Hematopoietic multipotent progenitor cell (in vitro differentiated cells): ENCODE measurements at places on chromosomes 6 and 20. TPM values are rescaled to one million over a fixed set of nuclear protein-coding genes. Genes with fewer than 3 reads are reported as not detected.

DNA sequence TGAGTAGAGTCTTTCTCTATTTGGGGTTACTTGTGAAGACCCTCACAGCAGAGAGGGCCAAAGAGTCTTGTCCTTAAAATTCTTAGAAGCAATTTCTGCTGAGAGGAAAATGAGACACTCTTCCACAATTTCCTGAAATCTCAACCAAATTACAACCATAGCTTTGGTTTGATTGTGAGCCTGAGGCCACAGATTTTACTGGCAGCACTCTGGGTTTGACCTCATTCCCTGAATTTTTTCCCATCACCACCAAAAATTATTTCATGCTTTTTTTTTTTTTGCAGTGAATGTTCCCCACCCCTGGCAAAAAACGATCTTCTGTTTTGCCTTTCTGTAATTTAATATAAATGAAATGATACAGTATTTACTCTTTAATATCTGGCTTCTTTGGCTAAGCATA, 125.5 kb downstream of the THEMIS start:
- no peak for DNase-seq

- no peak for DNase-seq
Observed at GRCh38 chr6:6320901-6321300, 439 bp upstream of the F13A1 start.

Gene TNFRSF6B
- 0.54 TPM for total RNA-seq

Gene THBD
- 1.3 TPM for total RNA-seq

Gene KIF6
- under 0.01 TPM for total RNA-seq

Gene MDFI
- not detected for total RNA-seq

Gene SIGLEC1
- under 0.01 TPM for total RNA-seq

- peak; percentile 20 for DNase-seq
Observed at GRCh38 chr6:98847779-98848538, 13.6 kb downstream of the POU3F2 start.

DNA sequence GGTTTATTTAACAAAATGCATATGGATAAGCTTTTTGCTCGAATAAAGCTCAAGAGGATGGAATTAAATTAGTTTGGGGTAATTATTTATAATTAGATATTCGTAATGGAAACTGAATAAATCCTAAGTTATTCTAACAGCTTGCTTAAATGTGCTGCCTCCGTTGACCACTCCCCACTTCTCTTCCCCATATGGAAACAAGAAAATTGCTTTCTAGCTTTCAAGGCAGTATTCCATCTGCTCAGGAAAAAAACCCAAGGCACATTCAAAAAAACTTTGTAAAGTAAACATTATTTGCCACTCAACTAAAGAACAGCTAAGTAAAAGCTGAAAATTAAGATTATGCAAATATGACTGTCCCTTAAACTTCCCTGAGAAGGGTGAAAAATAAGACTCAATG, 369.2 kb downstream of the HAO1 start:
- DNase-seq, result no peak

Gene OR12D3
- not detected for total RNA-seq

Gene FAM209B
- total RNA-seq, result not detected

Gene HLA-DMA
- 156 TPM for total RNA-seq

GRCh38 chr20:24587384-24588046, 118.1 kb downstream of the SYNDIG1 start:
- DNase-seq, result no peak

Gene CAGE1
- total RNA-seq, result 1.1 TPM

DNA sequence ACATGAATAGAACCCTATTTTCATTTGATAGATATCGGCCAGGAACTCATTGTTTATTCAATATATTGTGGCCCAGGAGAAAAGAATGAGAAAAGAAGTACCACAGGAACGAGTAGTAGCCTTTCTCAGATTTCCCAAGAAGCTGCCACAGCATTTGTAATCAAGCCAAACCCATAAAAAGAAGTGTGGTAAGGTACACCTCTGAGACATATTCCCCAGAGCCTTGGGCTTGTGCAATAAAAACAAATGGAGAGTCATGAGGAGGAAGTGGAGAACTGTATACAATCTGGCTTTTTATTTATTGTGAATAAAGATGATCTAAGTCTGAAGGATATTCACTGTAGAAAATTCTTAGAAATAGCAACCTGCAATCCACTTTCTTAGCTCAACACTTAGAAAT, 36.7 kb downstream of the KIF6 start:
- DNase-seq, result no peak

- peak; percentile 46 for DNase-seq
Observed at GRCh38 chr6:24960991-24961475, 25.3 kb upstream of the RIPOR2 start.

DNA sequence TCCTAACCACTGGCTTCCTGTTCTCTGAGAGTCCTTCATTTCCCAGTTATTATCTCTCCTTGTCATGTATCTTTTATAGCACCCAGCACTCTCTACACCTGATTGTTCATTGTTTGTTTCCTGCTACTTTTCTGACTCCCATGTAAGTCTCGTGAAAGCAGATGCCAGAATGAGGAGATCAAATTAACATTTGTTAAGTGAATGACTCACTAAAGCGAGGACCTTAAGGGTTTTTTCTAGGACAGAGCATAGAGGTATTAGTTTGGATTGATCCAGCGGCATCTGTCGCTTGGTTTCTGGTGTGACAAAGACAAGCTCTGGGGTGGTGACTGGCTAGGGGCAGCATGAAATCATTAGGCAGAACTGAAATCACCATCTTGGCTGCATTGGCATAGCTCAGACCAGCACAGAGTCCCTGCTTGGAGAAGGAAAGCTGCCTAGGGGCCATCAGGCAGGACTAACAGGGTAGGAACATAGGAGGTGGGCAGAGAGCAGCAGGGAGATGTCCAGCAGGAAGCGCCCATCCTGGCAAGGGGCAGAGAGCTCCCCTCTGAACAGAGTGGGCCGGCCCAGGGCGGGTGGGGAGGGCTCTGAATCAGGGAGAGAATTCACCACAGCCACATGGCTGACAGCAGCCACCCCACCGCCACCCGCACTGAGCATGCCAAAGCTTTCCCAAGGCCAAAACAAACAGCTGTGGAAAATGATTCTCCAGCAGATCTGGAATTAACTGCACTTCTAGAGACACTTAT, 97.1 kb upstream of the CEP85L start:
- DNase-seq, result no peak

- peak; percentile 48 for DNase-seq
Observed at GRCh38 chr6:38713812-38714211, 1.3 kb upstream of the DNAH8 start.

Gene TRAPPC3L
- not detected for total RNA-seq

DNA sequence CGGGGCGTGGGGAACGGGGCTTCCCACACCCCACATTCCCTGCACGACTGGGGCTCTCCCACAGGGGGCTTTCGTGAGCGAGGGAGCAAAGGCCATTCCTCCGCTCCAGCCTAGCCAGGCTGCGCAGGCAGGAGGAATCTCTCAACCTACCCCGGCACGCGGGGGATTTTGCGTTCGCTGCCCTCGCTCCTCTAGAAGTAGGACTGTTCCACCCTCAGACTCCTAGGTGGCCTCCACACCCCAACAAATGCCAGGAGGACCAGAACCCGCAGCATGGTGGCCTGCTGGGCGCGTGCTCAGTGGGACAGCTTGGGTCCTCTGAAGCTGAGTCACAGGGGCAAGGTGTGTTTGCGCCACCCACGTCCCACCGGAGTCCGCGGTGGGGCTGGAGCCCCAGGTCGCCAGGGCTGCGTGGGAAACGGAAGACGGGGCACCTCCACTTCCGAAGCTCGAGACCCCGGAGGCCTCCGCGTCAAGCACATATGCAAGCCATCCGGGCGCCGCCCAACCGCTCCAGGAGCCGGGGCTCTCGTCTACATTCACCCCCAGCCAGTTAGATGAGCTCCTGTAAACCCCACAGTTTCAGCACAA, 1938.5 kb upstream of the DEFB115 start:
- DNase-seq, result no peak

DNA sequence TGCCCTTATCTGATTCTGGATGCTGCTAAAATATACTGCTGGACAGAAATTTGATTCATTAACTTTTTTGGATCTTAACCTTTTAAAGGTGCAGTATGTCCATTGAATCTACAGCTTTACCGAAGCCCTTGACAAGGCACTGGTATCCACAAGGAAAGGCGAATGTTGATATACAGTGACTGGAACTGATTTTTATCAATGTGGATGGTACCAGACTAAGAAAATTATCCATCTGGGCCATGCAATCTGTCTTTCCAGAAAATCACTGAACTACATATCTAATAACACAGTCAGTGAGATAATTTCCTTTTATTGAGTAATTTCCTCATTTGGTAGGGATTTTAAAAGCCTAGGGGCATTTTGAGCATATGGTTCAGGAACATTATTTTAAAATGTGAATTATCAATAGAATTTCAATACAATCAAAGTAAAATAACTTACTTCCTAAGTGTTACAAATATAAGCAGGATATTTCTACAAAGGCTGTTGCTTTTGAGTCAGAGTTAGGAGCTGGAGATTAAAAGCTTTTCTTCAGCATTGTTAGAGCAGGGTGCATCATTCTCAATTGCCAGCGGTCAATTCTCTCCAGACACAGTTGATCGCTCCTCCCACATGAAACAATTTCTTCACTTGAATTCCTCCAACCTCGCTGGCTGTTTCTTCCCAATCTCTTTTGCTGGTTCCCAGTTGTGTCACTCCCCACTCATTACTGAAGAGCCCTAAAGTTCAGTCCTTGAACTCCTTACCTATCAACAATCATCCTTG, 585.3 kb upstream of the FLRT3 start:
- no peak for DNase-seq
